Activated CD4-positive, alpha-beta T cell treated with anti-CD3 and anti-CD28 coated beads, Interleukin-2, amount 50 U/mL, for 16 hours (primary cell): ENCODE measurements at places on chromosomes 4 and X.

DNA sequence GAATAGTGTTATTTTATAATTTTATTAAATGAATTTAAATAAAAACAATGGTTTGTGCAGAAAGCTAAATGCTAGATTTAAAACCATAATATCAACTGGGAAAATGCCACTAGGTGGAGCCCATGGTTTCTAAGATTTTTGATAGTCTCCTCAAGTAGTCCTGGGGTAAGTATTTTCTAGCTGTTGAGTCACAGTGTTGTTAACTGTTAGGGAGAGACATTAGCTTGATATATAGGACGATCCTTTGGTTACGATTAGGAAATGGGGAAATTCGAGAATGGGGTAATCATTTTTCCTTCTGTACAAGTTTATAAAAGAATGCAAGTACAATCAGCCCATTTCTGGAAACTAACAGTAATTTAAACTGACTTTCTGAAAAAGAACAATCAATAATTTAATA lies 378.4 kb downstream of the ANKRD50 start:
- peak; percentile 19 for DNase-seq

DNA sequence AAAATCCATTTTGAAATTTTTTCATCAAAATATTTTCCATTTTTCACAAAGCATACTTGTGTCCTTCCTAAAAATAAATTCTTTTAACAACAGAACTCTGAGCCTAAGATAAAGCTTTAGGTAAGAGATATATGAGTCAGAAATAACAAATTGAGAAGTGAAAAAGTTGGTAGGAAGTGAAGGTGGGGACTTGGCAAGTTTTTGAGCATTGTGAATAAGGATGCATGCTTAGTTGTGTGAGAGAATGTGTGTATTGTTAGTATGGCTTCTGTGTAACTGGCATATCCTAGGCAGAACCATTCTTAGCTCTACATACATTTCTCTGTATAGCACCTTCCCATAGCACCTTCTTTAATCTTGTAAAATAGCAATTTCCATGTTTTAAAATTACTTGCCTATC lies 6.8 kb downstream of the ASB5 start:
- DNase-seq = no peak

- DNase-seq = no peak
Observed at GRCh38 chrX:84133023-84133422, 55.0 kb downstream of the RPS6KA6 start.

GRCh38 chrX:40314070-40314469 lies 216.3 kb upstream of the BCOR start:
- no peak for DNase-seq

- DNase-seq = no peak
Observed at GRCh38 chr4:139908636-139909437, 243.2 kb downstream of the MGST2 start.

- no peak for DNase-seq
Observed at GRCh38 chr4:55080174-55080865, 45.1 kb downstream of the KDR start.

DNA sequence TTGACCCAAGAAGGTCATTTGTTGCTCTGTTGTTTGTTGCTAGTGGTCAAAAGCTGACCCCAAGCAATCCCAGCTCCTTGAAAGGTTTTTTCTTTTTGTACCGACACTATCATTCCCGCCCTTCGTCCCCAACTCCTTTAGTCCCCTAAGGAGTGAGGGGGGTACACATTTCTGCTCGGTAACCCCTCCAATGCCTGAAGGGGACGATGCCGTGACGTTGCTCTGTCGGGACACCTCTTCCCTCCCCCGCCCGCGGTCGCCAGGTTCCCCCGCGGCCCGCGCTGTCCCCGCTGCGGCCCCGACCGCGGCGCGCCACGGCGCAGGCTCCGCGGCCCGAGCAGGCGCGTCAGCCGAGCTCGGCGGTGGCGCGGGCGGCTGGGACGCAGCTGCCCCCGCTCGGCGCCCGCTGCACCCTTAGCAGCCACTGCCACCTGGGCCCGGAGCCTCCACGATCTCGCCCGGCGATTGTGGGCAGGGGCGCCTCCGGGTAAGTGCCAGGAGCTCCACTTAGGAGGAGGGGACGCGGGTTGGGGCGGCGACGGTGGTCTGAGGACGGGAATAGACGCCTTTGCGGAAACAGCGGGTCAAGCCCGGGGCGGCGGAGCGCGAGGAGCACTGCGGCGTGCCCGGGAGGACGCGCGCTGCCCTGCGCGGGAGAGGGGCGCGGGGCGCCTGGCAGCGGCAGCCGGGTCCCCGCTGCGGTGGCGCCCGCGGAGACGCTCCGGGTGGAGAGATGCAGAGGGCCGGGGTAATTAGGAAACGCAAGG lies at the start of gene GLRB:
Gene GLRB, plus strand, starts transcription at position 340 of the 767 bp plus-strand sequence. CDS start 1,875 bp downstream, outside the sequence.
- no peak for DNase-seq
